Liver (tissue), 10 donors: ENCODE measurements at places on chromosomes 3 and 15. TPM values are rescaled to one million over a fixed set of nuclear protein-coding genes. Genes with fewer than 3 reads are reported as not detected.

TMEM40 gene
- not detected for polyA plus RNA-seq

SGO1 gene
- polyA plus RNA-seq = 0.69 TPM

CCDC14 gene
- 6.8 TPM for polyA plus RNA-seq

CLDN16 gene
- 0.64 TPM for polyA plus RNA-seq

REC114 gene
- polyA plus RNA-seq = not detected

RETNLB gene
- not detected for polyA plus RNA-seq

FBXW12 gene
- not detected for polyA plus RNA-seq

EXD1 gene
- not detected for polyA plus RNA-seq

THAP10 gene
- 0.76 TPM for polyA plus RNA-seq

TM4SF1 gene
- polyA plus RNA-seq = 28.8 TPM

ZPLD1 gene
- 0.06 TPM for polyA plus RNA-seq

SYNPR gene
- polyA plus RNA-seq = not detected

TOPAZ1 gene
- polyA plus RNA-seq = not detected

NPAP1 gene
- polyA plus RNA-seq = not detected

OIP5 gene
- polyA plus RNA-seq = 0.65 TPM

LMAN1L gene
- not detected for polyA plus RNA-seq

CFAP92 gene
- polyA plus RNA-seq = not detected

SLC7A14 gene
- under 0.01 TPM for polyA plus RNA-seq

ERC2 gene
- polyA plus RNA-seq = not detected
